ENCODE measurements at places on chromosomes 12 and 14.

GRCh38 chr12:22808860-22809259, 183.9 kb downstream of the ETNK1 start:
- no peak for DNase-seq

GRCh38 chr12:123512838-123513665, 20.5 kb downstream of the RILPL1 start:
- DNase-seq, result no peak

DNA sequence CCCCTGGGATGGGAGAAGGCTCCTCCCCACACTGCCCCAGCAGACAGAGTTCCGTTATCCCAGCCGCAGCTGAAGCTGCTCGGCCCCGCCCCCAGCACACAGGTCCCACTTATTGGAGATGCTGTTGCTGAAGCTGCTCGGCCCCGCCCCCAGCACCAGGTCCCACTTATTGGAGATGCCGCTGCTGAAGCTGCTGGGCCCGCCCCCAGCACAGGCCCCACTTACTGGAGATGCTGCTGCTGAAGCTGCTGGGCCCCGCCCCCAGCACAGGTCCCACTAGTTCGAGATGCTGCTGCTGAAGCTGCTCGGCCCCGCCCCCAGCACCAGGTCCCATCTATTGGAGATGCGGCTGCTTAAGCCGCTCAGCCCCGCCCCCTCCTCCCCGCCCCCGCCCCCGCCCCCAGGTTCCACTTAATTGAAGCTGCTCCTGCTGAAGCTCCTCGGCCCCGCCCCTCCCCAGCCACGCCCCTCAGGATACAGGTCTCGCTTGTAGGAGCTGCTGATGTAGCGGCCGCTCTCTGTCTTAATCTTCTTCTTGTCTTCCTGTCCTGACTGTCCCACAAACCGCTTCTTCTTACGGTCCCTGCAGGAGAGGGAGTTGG, 12.0 kb downstream of the CFAP73 start:
- peak; percentile 76 for DNase-seq

GRCh38 chr12:114404083-114404925, 1.6 kb downstream of the TBX5 start:
- DNase-seq, result no peak

GRCh38 chr12:117844114-117844830, 124.5 kb downstream of the KSR2 start:
- no peak for DNase-seq

GRCh38 chr12:45377815-45378214, 161.9 kb downstream of the ANO6 start:
- no peak for DNase-seq

DNA sequence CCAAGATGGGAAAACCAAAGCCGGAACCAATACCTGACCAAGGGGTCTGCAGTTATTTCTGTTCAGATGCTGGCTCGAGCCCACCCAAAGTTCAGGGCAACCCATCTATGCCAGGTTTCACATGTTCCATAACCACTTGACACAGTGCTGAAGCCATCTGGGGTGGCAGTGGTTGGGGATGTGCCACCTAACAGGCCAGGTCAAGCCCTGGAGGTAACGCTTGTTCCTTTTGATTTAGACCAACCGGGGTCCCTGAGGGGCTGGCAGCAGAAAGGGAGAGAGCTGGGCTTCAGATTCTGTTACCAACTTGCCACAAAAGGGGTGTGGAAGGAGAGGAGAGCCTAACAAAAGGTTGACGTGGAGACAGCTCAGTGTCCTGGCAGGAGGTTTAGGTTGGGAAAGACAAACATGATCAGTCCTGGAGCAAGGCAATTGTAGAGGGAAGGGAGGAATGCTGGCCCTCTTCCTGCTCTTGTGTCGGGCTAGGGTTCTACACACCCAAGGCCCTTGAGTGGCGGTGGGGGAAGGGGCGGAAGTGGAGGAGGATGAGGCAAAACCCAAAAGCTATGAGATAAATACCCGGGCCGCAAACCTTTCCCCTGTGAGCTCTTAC, 31.9 kb downstream of the CACNA2D4 start:
- DNase-seq, result peak; percentile 1

DNA sequence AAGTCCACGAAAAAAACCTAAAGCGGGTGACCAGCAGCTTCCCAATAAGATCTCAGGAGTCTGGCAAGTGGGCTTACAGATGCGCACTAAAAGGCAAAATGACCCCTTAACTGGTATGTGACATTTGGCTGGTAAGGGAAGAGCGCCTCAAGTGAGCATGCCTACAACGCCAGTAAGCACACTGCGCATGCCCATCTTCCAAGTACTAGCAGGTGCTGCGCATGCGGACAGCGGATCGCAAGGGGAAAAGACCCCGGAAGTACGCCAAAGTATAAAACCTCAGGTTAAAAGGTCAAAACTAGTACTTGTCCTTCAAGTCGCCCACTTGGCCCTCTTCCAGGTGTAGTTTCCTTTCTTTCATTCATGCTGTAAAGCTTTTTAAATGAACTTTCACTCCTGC, 518.5 kb upstream of the MDGA2 start:
- no peak for DNase-seq

GRCh38 chr12:5884866-5885265, 60.2 kb downstream of the ANO2 start:
- no peak for DNase-seq

DNA sequence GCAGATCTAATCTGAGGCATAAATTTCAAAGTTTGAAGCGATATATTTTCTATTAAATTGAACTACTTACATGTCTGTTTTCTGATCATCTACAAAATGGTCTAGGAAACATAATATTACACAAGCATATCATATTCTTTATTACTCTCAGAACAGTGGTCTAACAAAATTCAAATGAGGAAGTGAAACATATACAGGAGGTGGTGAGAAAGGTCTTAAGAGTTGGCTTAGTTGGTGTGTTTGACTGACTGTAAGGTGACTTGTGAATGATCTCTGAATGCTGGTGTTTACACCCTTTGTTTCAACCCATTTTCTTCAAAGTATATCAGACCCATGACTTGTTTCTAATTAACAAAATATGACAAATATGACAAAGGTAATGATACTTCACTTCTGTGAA, 1156.8 kb downstream of the SLC16A7 start:
- no peak for DNase-seq

- DNase-seq, result no peak
Observed at GRCh38 chr12:84740602-84741001, 172.0 kb downstream of the SLC6A15 start.

DNA sequence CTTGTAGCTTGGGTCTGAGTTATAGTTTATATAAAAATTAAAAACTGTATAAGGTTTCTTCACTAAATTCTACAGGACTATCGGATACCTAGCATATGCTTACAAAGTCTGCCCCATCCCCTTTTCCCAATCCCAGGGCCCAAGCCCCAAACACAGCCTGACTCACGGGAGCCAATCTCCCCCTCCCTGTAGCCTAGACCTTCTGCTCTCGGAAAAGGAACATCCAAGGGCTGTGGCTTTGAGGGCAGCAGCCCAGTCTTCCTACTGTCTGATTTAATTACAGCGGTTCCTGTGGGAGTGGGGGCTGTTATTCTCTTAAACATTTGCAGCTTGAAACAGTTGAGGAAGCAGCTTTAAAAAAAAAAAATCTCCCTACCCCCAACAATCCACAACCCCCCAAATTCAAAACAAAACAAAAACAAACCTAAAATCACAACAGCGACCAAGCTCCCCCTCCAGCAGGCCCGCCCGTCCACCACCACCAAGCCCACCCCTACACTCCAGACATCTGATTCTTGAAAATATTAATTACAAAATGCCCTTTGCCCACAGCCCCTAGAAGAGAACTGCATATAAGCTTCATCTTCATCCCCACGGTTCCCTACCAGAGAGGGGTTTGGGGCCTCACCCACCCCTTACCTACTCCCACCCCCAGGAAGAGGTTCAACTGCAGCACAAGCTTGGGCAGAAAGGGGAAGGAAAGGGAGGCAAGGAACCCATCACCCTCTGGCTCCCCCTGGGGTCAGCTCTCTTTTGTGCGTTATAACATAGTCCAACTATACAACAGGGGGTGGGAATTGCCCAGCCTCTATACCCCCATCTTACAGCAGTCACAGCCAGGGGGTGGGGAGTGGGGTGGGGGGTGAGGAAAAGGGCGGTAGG, 1.1 kb upstream of the PRKAG1 start:
- peak; percentile 67 for DNase-seq
